ENCODE measurements at places on chromosomes 13 and 19.

GRCh38 chr13:104577071-104577815, 1511.0 kb upstream of the SLC10A2 start:
- no peak for DNase-seq

DNA sequence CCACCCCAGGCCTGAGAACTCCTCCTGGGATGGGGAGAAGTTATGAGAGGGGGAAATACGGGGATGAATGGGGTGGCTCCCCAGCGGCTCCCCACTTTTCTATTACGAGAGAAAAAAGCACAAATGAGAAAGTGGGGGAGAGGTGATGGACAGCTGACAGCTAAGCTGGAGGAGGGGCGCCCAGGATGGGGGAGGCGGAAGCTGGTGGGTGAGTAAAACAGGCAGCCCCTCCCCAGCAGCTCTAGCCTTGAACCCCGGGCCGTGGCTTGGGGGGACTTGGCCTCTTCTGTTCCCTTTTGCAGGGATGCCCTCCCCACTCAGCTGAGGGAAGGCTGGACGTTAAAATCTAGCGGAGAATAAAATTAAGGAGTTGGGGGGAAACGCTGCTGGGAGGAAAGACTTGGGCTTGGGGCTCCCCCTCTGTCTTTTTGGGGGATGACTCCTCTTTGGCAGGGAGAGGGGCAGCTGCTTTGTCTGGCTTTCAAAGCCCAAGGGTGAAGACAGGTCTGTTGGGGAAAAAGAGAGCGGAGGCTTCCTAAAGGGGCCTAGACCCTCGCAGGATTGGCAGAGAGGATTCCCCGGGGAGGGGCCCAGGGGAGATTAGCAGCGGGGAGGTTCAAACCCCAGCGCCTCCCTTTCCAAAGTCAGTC, 1.4 kb upstream of the SAMD1 start:
- no peak for DNase-seq

DNA sequence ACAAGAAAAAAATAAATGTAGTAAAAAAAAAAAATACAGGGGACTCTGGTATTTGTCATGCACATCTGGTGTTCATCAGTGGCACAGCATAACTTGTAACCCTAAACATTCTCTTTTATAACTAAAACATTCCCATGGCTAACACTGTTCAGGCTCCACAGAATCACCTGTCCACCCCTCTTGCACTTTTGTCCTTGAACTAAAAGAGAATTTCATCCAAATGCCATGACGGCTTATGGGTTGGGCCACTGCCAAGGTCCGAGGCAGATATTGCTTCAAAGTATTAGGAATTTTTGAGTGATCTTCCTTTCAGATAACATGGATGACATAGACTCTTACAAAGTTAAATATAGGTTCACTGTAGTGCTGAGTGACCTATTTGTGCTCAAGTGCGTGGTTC, 25.7 kb upstream of the SERP2 start:
- peak; percentile 41 for DNase-seq

GRCh38 chr13:50993934-50994333, 84.3 kb downstream of the RNASEH2B start:
- DNase-seq, result peak; percentile 59

GRCh38 chr19:661427-662196, 1.4 kb downstream of the RNF126 start:
- DNase-seq, result no peak

Measured in fibroblast of skin of right quadriceps (primary cell).